ENCODE measurements at places on chromosomes 7 and 10. TPM values are rescaled to one million over a fixed set of nuclear protein-coding genes. Genes with fewer than 3 reads are reported as not detected.

The VOPP1 gene
- total RNA-seq, result 30.6 TPM

The AVPI1 gene
- 4.5 TPM for total RNA-seq

The ELFN1 gene
- total RNA-seq, result 40.0 TPM

The BAMBI gene
- total RNA-seq, result 5.8 TPM

The SLC39A12 gene
- not detected for total RNA-seq

The TET1 gene
- 31.6 TPM for total RNA-seq

DNA sequence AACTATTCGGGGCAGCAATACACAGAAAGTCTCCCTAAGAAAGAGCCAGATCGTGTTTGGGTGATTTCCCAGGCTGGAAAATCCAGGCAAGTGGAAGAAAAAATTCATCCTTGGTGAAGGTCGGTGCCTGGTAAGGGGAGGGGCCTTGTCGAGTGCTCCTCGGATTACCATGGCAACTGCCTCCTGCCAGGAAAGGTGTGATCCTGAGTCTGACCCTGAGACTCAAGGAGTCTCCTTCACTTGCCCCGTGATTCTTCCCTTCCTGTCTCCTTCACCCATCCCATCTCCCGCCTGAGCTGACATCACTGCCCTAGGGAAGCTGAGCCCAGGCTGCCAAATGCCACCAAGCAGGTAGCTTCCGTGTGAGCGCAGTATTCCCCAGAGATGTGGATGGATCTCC, 112.2 kb downstream of the MYL10 start:
- H3K36me3 ChIP-seq, result no peaks in the 10 kb centered on the region
- no peak overlapping the region for H3K4me3 ChIP-seq
- DNase-seq, result no peak
- peaks cover 2% of the 10 kb centered on the region for H3K27me3 ChIP-seq

GRCh38 chr10:115056186-115056585, 37.0 kb upstream of the ATRNL1 start:
- H3K36me3 ChIP-seq, result no peaks in the 10 kb centered on the region
- H3K4me3 ChIP-seq, result no peak overlapping the region
- H3K4me1 ChIP-seq, result peaks cover 9% of the 10 kb centered on the region
- no peak for DNase-seq

DNA sequence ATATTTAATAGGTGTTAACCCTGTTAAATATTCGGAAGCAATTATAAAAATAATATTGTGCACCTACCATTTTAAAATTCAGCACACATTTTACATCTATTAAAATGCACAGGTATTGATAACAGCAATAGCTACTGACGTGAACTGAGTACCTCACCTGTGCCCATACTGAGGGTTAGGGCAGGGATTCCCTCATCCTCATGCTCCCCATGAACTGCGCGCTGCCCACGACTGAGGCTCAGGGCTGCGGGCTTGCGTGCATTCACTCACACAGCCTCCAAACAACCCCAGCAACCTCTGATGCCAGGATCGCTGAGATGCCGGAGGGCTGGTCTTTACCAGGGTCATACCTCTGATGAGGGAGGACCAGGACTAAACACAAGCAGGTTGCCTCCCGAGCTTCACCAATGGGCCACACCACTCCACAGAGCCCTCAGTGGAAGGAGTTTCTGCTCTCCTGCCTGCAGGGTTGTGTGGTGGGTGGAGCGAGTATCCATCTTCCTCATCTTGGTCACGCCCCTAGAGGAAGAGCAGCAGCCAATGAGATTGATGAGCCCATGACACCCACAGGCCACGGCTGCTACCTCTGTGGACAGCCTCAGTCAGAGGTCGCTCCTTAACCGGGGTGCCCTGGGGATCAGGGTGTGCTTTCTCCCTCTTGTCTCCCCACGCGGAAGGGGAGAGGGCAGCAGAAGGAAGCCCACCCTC, 478.3 kb downstream of the TNS3 start:
- no peaks in the 10 kb centered on the region for H3K36me3 ChIP-seq
- no peaks in the 10 kb centered on the region for H3K27me3 ChIP-seq
- no peak overlapping the region for H3K27ac ChIP-seq
- H3K4me1 ChIP-seq, result no peaks in the 10 kb centered on the region
- H3K4me3 ChIP-seq, result no peak overlapping the region
- no peak for DNase-seq

GRCh38 chr10:74934100-74934812, 107.9 kb downstream of the KAT6B start:
- H3K36me3 ChIP-seq, result no peaks in the 10 kb centered on the region
- H3K4me3 ChIP-seq, result peak overlapping the region; percentile 60
- peaks cover 11% of the 10 kb centered on the region for H3K27me3 ChIP-seq
- DNase-seq, result no peak
- H3K4me1 ChIP-seq, result peaks cover 57% of the 10 kb centered on the region

DNA sequence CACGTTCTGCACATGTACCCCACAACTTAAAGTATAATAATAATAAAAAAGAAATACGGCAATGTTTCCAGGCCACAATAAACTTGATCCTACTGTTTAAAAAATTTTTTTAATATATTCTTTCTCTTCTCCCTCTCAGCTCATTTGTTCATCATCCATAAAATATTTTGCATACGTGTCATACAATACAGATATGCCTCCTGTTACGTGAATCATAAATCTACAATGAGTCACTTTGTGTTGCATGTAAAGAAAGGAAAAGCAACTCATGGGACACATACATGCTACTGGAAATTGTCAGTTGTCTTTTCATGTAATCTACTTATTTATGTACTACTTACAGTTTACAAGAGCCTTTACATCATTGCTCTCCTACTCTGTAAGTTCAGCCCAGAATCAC, 1.1 kb upstream of the TECTB start:
- DNase-seq, result no peak
- no peak overlapping the region for H3K27ac ChIP-seq
- H3K27me3 ChIP-seq, result no peaks in the 10 kb centered on the region
- no peaks in the 10 kb centered on the region for H3K36me3 ChIP-seq
- H3K4me3 ChIP-seq, result no peak overlapping the region

DNA sequence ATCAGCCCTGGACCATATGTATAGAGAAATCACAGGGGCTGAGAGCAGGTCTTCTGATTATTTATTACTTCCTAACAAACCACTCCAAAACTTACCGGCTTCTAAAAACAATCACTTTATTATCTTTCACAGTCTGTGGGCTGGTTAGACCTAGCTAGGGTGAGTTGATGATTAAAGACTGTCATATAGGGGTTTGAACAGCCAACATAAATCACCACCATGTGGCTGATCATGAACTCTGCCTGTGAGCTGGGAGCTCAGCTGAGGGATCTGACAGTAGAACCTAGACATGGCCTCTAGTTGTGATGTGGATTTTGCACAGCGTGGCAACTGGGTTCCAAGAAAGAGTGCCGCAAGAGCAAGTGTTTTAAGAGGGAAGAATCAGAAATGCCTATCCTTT, 305.4 kb downstream of the CSTF2T start:
- no peak overlapping the region for H3K27ac ChIP-seq
- H3K4me1 ChIP-seq, result peaks cover 5% of the 10 kb centered on the region
- no peak overlapping the region for H3K4me3 ChIP-seq
- H3K27me3 ChIP-seq, result no peaks in the 10 kb centered on the region
- no peak for DNase-seq

DNA sequence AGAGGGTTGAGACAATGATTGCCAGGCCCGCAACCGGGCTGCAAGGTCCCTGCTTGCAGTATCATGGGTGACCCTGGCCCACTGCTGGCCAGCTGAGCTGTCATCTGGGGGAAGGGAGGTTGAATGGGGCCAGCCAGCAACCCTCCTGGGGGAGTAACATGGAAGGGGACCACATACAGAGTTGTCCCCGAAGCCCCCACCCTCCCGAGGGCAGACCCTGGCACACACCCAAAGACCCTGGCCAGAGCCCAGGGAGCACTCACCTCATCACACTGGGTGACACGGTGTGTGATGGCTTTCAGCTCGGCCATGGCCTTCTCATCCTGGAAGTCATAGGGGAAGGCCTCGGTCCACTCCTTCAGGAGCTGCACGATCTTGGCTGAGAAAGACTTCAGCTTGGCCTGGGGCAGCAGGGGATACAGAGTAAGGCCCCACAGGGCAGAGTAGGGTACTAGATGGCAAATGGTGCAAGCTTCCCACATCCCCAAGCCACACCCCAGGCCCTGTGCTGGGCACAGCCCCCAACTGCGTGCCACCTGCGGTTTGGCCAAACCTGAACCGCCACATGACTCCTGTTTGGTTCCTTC, 63.4 kb downstream of the CSGALNACT2 start:
- DNase-seq, result no peak
- peak overlapping the region; percentile 78 for H3K4me3 ChIP-seq
- H3K36me3 ChIP-seq, result no peaks in the 10 kb centered on the region

DNA sequence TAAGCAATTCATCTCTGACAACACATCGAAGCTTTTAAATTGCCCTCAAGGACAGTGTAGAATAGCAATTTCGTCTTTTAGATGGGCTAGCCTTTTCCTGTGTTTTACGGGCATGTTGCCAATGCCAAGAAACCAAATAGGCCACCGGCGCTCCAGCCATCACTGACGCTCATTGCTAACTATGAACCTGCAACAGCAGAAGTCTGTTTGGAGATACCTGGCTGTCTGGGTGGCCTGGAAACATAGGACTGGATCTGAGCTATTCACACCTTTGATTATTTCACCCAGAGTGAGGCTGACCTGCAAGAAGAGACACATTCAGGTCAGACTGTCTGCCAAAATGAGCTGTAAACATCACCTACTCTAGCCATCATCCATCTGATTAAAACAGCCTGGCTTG, 12.0 kb downstream of the KPNA7 start:
- DNase-seq, result no peak
- H3K27ac ChIP-seq, result no peak overlapping the region
- H3K36me3 ChIP-seq, result peaks cover 20% of the 10 kb centered on the region
- peaks cover under 1% of the 10 kb centered on the region for H3K4me1 ChIP-seq
- H3K4me3 ChIP-seq, result no peak overlapping the region
- H3K27me3 ChIP-seq, result peaks cover 3% of the 10 kb centered on the region

DNA sequence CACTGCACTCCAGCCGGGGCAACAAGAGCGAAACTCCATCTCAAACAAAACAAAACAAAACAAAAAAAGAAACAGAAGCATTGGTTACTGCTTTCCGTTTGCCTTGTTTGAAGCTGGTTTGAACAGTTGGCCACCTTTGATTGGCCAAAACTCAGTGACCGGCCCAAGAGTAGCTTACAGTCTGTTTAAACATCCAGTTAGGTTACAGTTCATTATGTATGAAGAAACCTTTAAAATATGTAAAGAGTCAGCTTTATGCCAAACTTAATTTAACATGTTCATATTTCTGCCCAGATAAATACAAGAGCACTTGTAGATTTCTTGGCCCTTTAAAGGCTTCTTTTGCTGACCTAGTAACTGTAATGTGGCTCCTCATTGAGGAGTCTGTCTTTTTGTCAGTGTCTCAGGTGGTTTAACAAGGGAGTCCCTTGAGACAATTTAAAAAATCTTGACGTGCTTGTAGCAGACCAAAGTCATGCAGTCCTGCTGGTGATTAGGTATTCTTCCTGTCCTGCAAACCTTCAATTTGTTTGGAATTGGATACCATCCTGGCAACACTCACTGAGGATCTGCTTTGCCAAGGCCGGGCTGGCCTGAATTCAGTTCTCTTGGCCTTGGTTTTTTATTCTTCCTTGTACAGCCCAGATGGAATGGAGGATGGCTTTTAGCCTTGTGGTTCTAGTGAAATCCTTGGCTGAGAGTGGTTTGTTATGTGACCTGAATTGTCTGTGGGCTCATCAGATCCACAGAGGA, 128.9 kb downstream of the PLXDC2 start:
- no peak overlapping the region for H3K27ac ChIP-seq
- H3K4me3 ChIP-seq, result no peak overlapping the region
- H3K4me1 ChIP-seq, result no peaks in the 10 kb centered on the region
- H3K36me3 ChIP-seq, result no peaks in the 10 kb centered on the region
- no peaks in the 10 kb centered on the region for H3K27me3 ChIP-seq

DNA sequence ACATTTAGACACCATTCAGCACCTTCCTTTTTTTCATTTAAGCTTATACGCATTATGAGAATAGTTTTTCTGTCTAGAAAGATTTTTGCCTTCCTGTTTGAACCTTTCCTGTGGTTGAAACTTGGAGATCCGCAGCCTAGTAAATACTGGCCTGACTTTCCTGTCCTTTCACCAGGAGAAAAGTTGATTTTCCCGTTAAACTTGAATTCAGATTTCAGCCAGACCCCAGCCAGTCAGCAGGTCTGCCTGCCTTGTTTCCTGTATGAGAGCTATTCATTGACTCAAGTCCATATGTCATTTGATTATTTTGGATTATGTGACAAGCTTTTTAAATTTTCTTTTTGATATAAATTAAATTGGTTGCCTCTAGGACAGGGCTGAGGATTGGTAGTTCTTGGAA, 71.5 kb downstream of the EVX1 start:
- no peaks in the 10 kb centered on the region for H3K4me1 ChIP-seq
- H3K36me3 ChIP-seq, result peaks cover 8% of the 10 kb centered on the region
- no peak for DNase-seq
- H3K27ac ChIP-seq, result no peak overlapping the region
- peaks cover 2% of the 10 kb centered on the region for H3K27me3 ChIP-seq
- no peak overlapping the region for H3K4me3 ChIP-seq

DNA sequence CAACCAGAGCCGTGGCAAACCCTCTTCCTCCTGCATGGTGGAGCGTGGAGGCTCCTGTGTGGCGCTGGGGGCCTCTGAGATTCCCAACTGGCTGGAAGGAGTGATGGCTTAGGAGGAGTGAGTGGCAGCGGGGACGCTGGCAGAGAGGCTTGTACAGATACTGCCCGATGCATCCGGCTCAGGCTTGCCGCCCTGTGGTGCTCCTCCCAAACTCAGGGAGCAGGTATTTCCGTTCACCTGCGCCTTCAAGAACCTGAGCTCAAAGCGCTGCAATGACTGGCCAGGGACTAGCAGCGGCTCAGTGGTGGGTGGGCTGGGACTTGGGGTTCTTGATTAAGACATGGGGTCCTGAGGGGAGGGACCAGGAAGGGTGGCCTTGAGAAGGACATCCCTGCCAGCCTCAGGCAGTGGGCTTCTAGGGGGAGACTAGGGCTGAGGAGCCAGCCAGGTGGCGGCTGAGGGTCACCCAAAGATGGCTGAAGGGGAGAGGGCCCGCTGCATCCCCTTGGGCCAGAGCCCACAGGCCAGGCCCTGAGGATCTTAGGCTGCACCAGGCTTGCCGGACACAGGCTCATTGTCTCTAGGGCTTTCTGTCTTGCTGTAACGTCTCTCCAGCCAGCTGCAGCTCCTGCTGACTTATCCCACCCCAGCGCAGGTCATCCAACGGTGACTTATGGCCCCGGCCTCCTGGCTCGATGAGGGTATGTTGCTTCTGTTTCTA, 3.2 kb downstream of the ZNF775 start:
- peak overlapping the region; percentile 75 for H3K4me3 ChIP-seq
- H3K27ac ChIP-seq, result peak overlapping the region; percentile 91
- no peaks in the 10 kb centered on the region for H3K36me3 ChIP-seq
- H3K27me3 ChIP-seq, result peaks cover 14% of the 10 kb centered on the region
- DNase-seq, result no peak

DNA sequence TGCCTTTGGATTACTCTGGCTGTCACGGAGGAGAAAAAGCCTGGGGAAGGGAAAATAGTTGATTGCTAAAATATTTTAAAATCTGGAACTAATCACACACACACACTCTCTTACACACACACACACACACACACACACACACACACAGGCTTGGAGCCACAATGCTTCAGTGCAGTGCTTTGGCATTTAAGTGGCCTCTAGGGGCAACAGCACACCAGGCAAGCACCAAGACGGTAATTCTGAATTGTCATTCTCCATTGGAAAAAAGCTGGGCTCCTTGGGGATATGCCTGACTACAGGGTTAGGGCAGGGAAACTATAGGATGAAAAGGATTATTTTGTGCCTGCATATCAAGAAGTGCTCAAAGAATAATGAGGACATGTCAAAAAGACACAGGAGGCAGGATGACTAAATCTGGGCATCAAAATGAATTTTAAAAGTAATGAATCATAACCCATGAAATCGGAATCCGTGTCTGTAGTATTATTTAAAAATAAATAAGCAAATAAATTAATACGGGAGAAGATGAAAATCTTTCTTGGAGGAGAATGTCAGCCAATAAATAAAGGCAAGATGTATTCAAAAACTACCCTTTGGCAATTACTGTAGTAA, 30.4 kb upstream of the DDC start:
- DNase-seq, result peak; percentile 36
- H3K4me1 ChIP-seq, result peaks cover 24% of the 10 kb centered on the region
- peaks cover 4% of the 10 kb centered on the region for H3K27me3 ChIP-seq
- no peak overlapping the region for H3K4me3 ChIP-seq
- H3K27ac ChIP-seq, result no peak overlapping the region

Measured in glutamatergic neuron (in vitro differentiated cells).